ENCODE measurements at places on chromosomes 5 and 9.

DNA sequence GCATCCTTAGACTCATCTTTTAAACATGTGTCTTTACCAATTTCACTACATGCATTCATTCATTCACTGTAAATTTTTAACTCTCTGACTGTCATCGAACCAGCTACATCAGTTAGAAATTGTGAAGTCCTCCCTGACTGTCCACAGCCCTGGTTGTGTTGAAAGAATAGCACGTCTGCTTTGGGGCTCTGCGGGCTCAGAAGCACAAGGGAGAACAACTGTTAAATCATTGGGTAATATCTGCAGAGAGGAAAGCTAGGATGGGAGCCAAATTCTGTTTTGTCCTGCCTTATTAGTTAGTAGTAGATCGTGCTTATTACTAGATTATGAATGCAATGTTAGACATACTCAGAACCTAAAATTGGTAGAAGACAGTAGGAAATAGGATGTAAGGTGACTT lies 26.3 kb upstream of the FAM120AOS start:
- DNase-seq = no peak

DNA sequence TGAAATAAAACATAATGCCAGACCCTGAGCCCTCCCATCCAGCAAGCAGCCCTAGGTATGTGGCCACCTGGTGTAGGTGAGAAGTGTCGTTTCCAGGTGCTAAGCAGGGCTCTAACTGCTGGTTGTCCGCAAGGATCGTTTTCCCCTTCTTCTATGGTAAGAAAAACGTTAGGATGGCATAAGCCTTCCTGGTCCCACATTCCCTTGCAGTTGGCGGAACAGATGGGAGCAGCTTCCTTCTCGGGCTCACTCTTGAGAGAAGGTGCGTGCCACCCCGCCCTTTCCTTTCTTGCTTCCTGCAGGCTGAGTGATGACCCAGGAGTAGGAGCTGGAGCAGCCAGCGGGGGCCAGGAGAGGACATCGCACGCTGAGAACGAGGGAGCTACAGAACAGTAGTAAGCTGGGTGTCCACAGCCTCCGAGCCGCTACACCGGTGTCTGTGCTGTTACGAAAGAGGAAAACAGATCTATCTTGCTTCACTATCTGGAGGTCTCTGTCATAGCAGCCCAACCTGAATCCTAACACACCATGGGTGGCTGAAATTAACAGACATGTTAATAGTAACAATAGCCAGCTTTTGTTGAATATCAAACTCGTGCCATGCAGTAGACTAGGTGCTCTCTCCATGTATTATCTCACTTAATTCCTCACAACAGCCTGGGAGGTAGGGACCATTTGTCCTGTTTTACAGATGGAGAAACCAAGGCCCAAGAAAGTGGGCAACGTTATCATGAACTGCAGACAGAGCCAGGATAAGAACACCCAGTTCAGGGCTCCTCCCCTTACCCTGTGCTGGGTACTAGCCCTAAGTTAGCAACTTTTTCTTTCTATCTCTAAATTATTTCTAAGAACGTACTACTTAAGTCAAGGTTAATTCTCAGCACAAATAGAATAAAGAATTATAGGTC lies 139.8 kb downstream of the COL23A1 start:
- no peak for DNase-seq

GRCh38 chr5:172109749-172110148 lies 78.3 kb downstream of the STK10 start:
- DNase-seq = no peak

DNA sequence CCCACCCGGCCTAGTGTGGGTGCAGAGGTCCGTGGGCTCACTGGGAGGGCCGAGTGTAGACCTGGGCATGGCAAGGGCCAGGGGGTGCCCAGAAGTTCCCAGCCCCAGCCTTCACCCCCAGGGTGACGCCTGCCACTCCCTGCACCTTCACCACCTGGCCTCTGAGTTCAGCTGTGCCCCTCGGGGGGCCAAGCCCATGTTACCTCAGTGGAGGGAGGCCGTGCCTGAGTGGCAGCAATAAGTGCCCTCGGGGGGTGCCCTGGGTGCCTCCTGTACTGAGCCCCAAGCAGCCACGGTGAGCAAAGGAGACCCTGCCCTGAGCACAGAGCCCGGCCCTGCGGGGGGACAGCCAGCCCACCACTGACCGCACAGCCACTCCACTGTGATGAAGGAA lies 10.3 kb upstream of the FCN2 start:
- no peak for DNase-seq

GRCh38 chr5:60846298-60846697 lies 2.2 kb upstream of the ELOVL7 start:
- no peak for DNase-seq

DNA sequence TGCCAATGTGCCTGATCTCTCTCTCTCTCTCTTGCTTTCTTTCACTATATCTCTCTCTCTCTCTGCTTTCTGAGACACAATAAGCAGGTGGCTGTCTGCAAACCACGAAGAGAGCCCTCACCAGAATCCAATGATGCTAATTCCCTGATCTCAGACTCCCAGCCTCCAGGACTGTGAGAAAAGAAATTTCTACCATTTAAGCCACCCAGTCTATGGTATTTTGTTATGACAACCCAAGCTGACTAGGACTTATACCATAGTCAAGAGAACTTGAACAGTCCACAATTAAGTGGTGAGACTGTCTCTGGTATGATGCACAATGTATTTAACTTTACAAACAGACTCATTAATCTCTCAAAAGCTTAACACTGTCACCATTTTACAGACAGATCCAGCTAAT lies 67.0 kb downstream of the NFIB start:
- no peak for DNase-seq

DNA sequence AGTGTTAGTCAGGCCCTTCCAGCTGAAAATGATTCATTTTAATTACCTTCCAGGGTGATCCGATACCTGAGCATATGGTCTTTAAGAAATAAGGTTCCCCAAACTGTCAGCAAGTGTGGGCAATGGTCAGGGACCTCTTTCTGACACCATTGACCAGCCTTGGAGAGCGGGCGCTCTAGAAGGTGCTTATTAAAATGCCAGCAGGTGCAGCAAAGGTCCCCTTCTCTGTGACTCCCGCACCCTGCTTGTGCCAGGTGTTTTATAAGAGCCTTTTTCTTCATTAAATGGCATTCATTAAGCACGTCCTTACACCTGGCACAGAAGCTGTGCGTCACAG lies 85.3 kb downstream of the MVB12B start:
- no peak for DNase-seq
